ENCODE measurements at places on chromosomes 6 and 20.

- no peak for DNase-seq
Observed at GRCh38 chr6:158016571-158017383, 35.1 kb downstream of the SYNJ2 start.

- DNase-seq: no peak
Observed at GRCh38 chr6:166463359-166464067, 80.8 kb upstream of the MPC1 start.

- DNase-seq: no peak
Observed at GRCh38 chr6:79742030-79742429, 110.9 kb downstream of the SH3BGRL2 start.

DNA sequence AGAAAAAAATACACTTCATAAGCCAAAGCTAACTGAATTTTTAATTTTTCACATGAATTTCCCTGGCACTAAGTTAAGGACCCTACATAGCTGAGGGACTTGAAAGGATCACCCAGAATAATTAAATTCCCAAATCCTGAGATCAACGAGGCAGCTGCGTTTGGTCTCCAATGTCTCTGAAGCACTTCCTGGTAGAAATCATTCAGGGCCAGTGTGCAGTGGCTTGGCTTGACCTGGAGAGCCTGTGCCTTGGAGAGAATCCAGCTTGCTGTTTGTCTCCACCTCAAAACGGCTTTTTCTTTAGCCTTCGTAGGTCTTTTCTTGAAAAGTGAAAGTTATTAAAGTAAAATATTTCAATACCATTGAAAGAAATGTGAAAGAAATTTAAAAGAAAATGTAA lies 92.4 kb downstream of the SMOC2 start:
- DNase-seq: no peak

DNA sequence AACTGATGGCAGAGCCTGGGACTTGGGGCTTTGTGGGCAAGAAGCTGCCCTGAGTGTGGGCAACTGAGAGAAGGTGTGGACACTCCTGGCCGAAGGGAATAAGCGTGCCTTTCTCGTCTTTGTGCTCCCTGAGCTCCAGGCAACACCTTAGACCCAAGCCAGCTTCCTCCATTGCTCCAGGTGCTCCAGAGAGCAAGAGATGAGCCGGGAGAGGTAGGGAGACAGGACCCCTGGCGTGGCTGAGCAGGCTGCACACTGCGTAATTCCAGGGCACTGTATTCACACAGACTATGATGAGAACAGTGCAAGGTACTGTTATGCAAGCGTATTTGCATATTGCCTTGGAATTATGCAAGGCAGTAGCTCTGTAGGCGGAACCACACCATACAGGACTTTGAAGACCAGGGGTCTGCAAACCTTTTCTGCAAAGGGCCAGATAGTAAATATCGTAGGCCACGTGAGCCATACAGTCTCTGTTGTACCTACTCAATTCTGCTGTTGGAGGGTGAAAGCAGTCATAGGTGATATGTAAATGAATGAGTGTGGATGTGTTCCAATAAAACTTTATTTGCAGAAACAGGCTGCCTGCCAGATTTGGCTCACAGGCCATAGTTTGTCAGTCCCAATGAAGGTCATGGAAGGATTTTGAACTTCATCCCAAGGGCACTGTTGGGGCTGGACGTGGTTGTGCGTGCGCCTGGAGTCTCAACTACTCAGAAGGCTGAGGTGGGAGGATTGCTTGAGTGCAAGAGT lies 42.1 kb upstream of the FAM83D start:
- DNase-seq: no peak

DNA sequence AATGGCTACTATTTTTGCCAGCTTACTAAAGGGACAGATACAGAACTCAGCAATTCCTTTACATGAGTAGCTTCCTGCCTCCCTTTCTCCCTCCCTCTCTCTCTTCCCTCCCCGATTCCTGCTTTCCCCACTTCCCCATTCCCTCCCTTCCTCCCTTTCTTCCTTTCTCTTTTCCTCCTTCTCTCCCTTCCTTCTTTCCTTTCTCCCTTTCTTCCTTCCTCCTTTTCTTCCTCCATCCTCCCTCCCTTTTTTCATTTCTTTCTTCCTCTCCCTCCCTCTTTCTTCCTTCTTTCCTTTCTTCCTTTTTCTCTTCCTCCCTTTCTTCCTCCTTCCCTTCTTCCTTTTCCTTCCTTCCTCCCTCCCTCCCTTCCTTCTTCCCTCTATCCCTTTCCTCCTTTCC lies 178.1 kb downstream of the RNF144B start:
- DNase-seq: no peak

DNA sequence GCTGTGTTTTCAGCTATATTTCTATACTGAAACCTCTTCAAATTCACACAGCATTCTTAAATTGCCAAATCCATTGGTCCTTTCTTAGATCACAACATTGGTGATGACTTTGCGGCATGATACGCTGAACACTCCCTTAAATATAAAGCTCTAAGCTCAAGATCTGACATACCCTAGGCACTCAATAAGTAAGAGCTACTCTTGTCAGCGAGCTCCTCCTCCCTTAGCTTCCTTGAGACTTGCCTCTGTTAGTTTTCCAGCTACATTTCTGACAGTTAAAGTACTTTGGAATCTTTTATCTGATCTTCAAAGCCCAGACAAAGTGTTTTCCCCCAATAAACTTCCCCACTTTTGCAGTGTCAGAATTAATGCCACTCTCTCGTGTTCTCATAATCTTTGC lies 117.0 kb downstream of the HIVEP2 start:
- no peak for DNase-seq

GRCh38 chr6:2314641-2315040 lies 69.2 kb upstream of the GMDS start:
- DNase-seq: no peak
